ENCODE measurements at places on chromosomes 3 and 15.

- no peak for DNase-seq
Measured at GRCh38 chr3:73950865-73951558, 326.3 kb upstream of the PDZRN3 start.

DNA sequence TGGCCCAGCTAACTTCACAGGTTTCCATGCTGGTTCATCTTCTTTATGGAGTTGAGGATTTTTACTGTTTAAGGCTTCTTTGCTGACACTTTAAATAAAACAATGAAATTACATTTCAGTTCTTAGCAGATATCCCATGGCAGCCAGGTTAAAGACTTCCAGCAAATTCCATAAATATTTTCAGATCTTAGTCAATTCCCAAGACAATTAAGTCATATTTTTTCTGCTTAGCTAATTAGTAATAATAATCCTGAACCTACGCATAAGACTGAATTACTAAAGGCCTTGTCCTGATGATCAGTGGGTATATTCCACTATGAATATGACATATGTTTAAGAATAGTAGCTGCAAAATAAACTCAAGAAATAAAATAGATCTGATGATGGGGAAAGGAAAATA, 83.3 kb downstream of the NR2E3 start:
- no peak for DNase-seq

DNA sequence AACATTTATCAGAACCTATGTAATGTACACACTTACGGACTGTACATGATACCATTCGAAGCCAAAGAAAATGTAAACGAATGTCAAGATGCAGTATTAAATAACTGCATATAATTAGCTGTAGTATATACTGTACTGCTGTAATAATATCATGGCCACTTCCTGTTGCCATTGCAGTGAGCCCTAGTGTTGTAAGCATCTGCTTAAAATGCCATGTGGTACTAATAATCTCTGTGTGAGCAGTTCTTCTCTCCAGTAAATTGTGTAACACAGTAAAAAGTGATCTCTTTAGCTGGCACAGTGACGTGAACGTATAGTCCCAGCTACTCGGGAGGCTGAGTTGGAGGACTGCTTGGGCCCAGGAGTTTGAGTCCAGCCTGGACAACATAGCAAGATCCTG, 8.6 kb downstream of the SPG11 start:
- DNase-seq: no peak

DNA sequence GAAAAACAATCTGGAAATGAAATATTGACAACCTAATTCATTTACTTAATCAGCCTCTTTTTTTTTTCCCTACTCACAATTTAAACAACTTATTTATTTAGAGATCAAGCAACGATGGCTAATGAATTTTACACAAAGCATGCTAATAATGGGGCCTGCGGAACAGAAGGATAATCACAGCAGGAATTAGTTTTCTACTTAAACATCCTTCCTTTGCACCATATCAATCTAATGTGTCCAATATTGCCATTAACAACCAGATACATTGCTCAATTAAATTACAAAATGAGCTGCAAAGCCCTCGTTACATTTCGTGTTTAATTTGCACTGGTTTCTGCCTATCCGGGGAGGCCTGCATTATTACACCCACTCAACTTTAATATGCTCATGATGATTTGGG, 99.2 kb downstream of the RAB11A start:
- no peak for DNase-seq

- no peak for DNase-seq
Measured at GRCh38 chr3:141076797-141077571, 25.8 kb downstream of the SPSB4 start.

GRCh38 chr15:40054855-40055575, 16.0 kb upstream of the SRP14 start:
- no peak for DNase-seq

GRCh38 chr3:170765419-170766078, 104.4 kb downstream of the RPL22L1 start:
- peak; percentile 92 for DNase-seq

DNA sequence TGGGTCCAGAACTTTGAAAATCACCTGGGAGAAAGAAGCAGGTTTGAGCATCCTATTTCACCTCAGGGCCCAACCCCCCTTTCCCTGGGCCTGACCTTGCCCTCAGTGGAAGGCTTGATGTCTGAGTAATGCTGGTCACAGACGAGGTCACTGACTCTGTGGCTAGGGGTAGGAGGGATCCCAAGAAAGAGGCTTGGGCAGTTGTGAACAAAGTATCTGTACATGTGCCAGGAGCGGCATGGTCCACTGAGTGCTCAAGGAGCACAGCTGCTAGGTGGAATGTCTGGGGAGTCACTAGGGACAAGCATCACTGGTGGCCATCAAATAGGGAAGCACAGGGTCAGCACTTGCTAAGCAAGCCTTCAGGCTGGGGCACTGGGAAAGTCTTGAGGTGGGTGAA, 7.3 kb downstream of the CCDC71 start:
- no peak for DNase-seq

GRCh38 chr3:177169936-177170722, 27.2 kb downstream of the TBL1XR1 start:
- no peak for DNase-seq

- no peak for DNase-seq
Measured at GRCh38 chr3:58857402-58857801, 190.8 kb upstream of the FAM3D start.

DNA sequence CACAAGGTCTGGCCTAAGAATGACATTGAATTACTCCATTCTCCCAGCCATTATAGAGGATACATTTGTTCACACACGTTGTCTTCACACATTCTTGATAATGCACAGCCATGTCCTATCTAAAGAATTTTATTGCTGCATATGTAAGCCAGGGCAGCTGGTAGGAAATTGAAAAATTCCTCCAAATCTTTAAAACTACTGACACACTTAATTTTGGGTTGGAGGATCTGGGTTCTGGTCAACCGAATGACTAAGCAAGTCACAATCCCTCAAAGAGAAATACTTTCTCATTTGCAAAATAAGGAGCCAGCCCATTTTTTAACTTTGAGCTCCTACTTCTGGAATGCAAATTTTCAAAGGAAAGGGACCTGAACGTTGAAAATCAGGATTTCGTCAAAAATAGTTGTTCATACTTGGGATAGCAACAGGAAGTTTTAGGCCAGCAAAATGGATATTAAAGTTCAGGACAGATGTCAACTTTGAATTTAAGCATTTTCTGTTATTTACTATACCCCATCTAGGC, 638.3 kb downstream of the NTRK3 start:
- no peak for DNase-seq

GRCh38 chr3:100538339-100538706, 45.9 kb downstream of the TMEM45A start:
- no peak for DNase-seq

- no peak for DNase-seq
Measured at GRCh38 chr15:89052474-89052873, 35.8 kb upstream of the ABHD2 start.

DNA sequence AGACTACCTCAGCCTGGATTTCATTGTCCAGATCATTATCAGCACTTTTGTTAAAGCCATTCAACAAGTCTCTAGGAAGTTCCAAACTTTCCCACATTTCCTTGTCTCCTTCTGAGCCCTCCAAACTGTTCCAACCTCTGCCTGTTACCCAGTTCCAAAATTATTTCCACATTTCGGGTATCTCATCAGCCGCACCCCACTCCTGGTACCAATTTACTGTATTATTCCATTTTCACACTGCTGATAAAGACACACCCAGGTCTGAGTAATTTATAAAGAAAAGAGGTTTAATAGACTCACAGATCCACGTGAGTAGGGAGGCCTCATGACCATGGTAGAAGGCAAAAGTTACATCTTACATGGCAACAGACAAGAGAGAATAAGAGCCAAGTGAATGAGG, 1198.3 kb upstream of the ALCAM start:
- DNase-seq: no peak

- DNase-seq: peak; percentile 15
Measured at GRCh38 chr3:45554006-45554666, 40.4 kb upstream of the LIMD1 start.

DNA sequence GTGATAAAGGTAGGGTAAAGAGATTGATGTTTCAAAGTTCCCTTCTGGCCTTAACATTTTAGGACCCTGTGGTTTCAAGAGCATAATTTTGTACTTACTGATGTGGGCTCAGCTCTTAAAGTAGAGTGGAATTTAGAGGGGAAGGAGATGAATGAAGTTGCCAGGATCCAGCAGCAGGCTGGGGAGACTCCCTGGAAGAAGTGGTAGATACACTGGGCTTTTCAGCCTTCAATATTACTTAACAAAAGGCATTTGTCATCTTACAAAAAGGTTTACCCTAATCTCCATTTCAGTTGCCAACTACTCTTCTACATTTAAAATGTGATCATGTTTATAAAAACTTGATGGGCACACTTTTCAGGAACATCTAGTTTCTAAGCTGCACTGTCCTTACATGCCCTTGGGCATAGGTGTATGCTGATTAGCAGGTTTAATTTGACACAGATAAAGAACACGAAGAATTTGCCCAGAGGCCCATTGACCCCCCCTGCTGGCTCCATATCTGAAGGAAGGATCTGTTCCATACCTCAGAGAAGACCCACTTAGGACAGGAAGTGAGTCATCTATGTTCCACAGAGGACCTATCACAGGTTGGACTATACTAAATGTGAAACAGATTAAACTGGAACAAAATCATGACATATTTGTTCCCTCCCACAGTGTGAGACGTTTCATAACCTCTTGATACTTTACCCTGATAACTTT, 93.0 kb upstream of the LPP start:
- DNase-seq: no peak

DNA sequence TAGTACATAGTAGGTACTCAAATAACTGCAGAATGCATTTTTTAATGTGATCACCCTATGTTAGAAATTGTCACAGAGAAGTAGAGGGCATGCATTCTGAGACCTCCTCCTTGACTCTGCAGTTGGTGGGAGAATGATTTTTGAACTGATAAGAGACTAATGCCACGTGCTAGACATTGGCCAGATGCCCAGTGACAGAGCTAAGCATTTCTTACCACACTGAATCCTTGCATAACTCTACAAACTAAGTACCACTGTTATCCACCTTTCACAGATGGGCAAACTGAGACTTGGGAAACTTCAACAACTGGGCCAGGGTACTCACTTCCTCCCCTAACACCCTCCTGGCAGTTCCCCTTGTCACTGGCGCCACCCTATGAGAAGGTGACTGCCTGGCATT, 33.5 kb upstream of the SPATA12 start:
- DNase-seq: peak; percentile 26

DNA sequence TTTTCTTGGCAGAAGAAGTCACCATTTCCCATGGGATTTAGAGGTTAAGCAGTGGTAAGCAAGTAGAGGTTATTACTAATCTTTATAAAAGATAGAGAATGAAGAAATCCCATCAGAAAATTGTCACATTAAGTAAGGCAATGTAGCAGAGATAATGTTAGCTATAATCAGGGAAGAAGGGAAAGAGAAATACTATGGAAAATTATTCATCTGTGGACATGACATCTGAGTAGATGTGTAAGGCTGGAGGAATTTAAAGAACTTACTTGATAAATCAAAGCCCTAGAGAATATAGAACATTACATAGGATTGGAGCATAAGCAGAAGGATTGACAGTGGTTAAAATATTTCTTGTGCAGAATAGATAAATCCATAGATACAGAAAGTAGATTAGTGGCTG, 553.1 kb upstream of the CBLB start:
- DNase-seq: no peak

- no peak for DNase-seq
Measured at GRCh38 chr3:125245521-125245920, 33.0 kb upstream of the SLC12A8 start.

GRCh38 chr3:167323572-167323971, 56.5 kb downstream of the ZBBX start:
- DNase-seq: no peak

DNA sequence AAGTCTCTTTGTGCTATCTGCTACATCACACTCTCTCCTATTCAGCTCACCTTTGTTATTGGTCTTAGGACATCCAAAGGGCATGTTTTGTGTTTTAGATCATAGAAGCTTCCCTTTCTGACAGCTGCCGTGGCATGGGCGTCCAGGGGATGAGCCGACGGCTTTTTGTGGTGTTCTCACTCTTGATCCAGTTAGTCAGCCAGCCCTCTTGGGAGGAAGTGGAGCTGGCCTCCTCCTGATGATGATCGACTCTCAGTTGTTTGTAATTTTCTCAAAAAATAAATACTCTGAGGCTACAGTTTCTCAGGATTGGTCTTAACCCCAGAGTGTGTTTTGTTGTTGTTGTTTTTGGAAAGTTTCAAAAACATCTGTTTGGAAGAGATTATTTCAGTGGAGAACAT, 34.4 kb downstream of the BOC start:
- no peak for DNase-seq

DNA sequence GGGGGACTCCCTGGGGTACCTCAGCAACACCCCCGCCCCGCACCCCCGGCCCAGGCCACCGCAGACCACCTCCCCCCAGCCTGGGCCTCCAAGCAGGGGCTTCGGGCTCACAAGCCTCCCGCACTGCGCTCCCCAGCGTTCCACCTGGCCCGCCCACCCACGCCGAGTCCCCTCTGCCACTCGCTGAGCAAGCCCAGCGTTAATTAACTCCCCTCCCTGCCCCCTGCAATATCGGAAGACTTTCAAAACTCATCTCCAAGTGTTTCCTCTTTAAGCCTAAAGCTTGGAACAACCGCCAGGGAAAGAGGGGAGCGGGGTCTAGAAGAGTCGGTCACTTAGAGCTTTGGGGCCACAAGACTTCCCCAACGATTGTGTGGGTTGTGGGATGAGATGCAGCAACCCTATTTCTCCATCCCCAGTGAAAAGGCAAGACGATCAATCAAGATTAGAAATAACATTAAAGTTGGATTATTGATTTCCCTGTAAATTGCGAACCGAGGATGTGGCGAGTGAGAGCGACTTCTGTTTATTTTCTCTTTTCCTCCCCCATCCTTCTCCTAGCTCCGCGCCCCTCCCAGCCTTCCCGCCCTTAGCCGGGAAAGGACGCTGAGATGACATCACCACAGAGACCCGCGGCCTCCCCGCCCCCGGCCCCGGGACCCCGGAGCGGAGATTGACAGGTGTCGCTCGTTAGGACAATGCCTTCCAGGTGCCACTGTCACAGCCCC, 30.2 kb downstream of the NR2F2 start:
- no peak for DNase-seq

- DNase-seq: no peak
Measured at GRCh38 chr3:169971522-169971921, 4.9 kb downstream of the SEC62 start.

DNA sequence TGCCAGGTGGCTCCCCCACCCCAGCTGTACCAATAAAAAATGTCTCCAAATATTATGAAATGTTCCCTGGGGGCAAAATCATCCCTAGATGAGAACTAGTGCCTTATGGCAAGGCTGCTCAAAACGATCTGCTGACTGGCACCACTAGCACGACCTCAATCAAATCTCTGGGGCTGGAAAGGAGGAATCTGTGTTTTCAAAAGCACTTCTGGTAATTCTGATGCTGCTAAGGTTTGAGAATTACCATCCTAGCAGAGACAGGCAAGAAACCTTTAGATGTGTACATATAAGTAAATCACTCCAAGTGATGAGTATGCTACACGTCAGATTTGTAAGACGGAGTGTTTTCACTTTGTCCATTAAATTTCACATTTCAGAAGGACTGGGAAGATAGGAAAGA, 360.1 kb upstream of the THRB start:
- DNase-seq: no peak

- no peak for DNase-seq
Measured at GRCh38 chr3:136149667-136150066, 46.5 kb downstream of the MSL2 start.

GRCh38 chr15:78842519-78842918, 30.2 kb upstream of the MORF4L1 start:
- no peak for DNase-seq

Measured in erythroblast (primary cell).